Left colon (tissue), 2 donors: ENCODE measurements at places on chromosomes 3 and 15.

GRCh38 chr3:156341332-156341731, 213.6 kb downstream of the SSR3 start:
- no peak for DNase-seq

DNA sequence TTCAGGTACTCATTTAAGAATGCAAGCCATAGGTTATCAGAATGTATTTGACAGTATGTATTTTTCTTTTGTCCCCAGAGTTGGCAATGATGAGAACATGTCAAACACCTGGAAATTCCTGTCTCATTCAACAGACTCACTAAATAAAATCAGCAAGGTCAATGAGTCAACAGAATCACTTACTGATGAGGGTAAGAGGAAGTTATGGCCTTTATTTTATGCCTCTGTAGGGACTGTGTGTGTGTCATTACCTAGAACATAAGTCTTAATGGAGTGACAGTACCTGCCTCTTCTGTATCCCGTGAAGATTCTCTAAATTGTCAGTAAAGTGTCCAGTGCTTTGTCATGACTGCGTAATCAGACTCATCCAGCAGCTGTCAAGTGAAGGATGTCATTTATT, 77.5 kb downstream of the KLHL25 start:
- DNase-seq, result no peak

DNA sequence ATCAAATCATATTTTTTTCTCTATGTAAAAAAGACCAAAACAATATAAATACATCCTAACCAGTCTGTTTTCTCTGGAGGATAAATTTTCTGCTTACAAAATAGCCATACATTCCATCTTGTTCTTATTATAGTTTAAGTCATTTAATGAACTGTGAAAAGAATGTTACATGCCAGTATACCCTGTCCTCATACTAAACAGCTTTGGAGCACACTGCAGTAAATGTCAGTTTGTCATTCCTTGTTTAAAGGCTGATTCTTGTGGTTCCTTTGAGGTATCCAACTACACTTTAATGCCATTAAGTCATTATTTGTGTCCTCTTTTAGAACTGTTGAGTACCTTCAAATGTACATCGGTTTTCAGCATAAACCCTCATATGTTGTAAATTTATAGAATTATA, 52.7 kb upstream of the DCBLD2 start:
- no peak for DNase-seq

GRCh38 chr15:68984586-68984985, 29.9 kb upstream of the NOX5 start:
- DNase-seq, result no peak

DNA sequence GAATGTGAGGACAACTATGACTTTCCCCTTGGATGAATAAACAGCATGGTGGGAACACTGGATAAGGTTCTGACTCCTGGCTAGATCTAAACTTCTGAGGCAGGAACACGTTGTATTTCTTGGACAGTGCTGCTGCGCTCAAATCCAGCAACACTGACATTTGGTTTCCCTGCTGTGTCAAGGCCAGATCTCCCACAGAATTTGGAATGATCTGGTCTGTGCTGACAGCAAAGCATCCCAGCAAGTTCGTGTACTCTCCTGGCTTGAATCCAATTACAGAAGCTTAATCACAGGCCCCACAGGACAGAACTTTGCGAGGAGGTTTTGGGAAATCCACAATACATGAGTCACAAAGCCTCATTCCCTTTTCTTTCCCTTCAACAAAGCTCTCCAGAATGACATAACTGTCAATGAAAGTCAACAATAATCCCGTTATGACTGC, 92.5 kb downstream of the ADAMTS9 start:
- no peak for DNase-seq

DNA sequence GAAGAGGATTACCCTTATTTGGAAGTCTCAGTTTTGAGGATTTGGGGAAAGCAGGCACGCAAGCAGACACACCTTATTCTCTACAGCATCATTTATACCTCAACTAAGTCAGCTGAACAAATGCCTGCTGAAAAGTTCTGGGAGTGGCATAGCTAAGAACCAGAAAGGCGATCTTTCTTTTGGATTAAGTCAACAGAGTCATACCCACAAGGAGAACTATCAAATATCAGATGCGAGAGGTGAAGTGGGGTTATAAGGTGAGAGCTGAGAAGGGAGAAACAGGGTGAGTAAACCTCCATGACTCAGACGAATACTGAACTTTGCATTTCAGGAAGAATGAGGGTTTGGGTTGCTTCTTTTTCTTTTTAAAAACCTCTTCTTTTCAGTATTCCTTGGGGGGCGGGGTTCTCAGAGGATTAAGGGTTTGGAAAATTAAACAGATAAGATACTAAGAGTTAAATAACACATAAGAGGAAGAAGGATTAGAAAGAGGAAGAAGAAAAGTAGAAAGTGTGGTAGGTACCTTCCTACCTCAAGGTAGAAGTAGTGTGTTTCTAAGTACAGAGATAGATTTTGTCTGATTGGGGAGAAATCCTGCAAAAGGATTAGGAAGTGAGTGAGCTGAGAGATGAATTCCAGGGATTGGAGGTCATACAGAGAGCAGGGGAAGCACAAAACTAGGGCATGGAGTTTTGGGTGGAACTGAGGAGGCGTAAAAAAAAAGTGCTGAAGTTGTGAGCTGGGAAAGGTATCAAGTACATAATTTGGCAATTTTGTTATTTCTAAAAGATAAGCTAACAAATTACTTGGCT, 41.3 kb upstream of the ICE2 start:
- DNase-seq, result no peak
